Placental epithelial cell (primary cell): ENCODE measurements at places on chromosomes 7 and 10. TPM values are rescaled to one million over a fixed set of nuclear protein-coding genes. Genes with fewer than 3 reads are reported as not detected.

Gene IFIT1B
- total RNA-seq = 0.11 TPM in 1 of 2 replicates, not detected in the other

Gene PRRT4
- total RNA-seq = 0.39 and 0.98 TPM in 2 replicates

Gene FGFBP3
- 0.11 and 1.2 TPM in 2 replicates for total RNA-seq

Gene HYCC1
- total RNA-seq = 15.7 and 26.3 TPM in 2 replicates

Gene SORBS1
- 0.43 and 1.6 TPM in 2 replicates for total RNA-seq

Gene FAM131B
- total RNA-seq = 1.4 and 2.0 TPM in 2 replicates

Gene HGF
- total RNA-seq = 0.39 and 0.43 TPM in 2 replicates

Gene NPC1L1
- total RNA-seq = not detected in 2 replicates

Gene MUC12
- total RNA-seq = under 0.01 and 0.98 TPM in 2 replicates

Gene TSPAN33
- total RNA-seq = under 0.01 and 0.65 TPM in 2 replicates

Gene HMX2
- total RNA-seq = not detected in 2 replicates

Gene ASZ1
- 0.11 TPM in 1 of 2 replicates, not detected in the other for total RNA-seq

Gene FANK1
- 11.9 and 30.2 TPM in 2 replicates for total RNA-seq
